ENCODE measurements at places on chromosomes 12 and 14.

- no peak for DNase-seq
These were observed 14.9 kb downstream of the LEMD3 start for GRCh38 chr12:65184176-65184857.

DNA sequence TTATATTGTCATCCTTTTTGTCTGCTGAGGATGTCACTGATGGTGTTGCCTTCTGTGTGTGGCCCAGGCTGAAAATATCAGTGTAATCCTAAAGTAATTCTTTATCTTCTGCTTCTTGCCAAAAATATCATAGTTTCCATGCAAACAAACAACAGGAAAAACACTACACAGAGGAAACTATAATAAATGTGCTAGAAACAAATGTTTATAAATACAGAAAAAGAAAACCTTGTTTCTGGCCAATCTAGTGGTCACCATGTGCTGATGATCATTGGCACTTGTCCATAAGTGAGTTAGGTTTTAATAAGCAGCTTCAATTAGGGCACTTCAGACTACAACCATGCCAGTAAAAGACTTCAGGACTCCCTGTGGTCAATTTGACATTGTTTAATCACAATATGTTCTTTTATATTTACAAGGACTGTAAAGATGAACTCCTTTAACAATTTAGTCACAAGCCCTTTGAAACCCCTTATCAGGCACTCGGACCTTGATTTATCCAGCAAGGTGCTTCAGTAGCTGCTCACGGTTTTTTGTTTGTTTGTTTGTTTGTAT lies 124.8 kb downstream of the TMTC3 start:
- DNase-seq = no peak

DNA sequence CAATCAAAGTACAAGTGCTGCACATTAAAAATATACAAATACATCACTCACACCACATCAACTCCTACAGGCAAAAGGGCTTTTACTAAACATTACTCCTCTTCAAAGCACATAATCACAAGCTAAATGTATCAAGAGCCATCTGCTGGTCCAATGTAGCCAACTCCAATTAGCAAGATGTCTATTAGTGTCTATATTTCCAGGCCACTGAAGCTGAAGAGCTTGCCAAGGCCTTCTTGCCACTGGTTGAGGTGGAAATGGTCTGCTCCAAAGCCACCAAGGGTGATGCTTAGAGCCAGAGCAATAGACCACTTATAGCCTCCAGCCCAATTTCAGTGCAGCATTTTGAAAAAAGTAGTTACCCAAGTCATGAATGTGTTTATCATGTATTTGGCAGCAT lies 54.4 kb downstream of the RASSF9 start:
- DNase-seq = no peak

DNA sequence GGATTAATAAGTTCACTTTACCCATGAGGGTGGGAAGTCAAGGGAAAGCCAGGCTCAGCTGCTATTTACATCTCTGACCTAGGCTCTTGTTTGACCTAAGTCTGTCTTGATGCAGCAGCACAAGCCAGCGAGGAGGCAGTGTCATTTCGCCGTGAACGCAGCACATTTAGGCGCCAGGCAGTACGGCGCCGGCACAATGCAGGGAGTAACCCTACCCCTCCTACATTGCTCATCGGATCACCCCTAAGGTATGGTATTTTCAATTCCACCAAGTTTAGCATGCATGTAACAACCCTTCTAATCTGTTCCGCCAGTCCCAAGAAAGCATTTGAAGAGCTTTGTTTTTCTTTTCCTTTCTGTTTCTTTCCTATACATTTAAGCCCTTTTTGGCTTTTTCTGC lies 81.2 kb downstream of the PCNX1 start:
- no peak for DNase-seq

DNA sequence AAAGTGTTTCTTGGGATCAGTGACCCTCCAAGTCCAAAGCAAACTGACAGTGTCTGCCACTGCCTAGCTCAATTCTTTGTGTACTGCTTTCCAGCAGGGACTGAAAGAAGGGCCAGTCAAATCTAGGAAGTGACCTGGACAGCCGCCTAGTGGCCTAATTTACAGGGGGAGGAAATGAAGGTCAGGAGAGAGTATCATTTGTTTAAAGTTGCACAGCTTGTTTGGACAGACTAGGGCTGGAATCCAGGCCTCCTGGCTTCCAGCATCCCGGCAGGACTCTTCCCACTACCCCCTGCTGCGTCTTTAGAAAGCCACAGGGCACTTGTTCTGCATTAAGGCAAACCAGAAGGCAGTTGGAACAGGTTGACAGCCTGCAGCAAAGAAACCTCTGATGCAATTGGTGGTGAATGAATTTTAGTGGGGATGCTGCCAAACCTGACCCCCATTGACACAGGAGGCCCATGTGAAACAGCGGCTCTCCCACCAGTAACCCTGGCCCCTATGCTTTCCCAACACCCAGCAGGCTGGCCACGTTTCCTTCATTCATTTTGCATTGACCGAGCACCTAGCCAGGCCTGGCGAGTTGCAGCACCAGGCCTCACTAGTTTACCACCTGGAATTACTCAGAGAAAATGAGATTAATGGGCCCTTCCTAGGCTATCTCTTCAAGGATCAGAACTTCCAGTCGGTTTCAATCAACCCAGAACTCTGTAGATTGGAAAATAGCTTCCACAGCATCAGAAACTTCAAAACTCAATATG lies 28.2 kb downstream of the GALNT16 start:
- no peak for DNase-seq

- peak; percentile 47 for DNase-seq
These were observed at the start of gene VDR for GRCh38 chr12:47904713-47905709. TSS of gene VDR (minus strand) at chr12:47904994. CDS start at chr12:47879113, 25,881 bp downstream.

- DNase-seq = no peak
These were observed 49.7 kb downstream of the FAM222A start for GRCh38 chr12:109763201-109763841.
